Fibroblast of villous mesenchyme (primary cell): ENCODE measurements at places on chromosomes 16 and 17. TPM values are rescaled to one million over a fixed set of nuclear protein-coding genes. Genes with fewer than 3 reads are reported as not detected.

The HSPB9 gene
- total RNA-seq = not detected in 2 replicates

The MPDU1 gene
- 70.5 and 101 TPM in 2 replicates for total RNA-seq

The ABCA6 gene
- total RNA-seq = 3.9 and 6.4 TPM in 2 replicates

The EXOC3L1 gene
- total RNA-seq = not detected in 2 replicates

DNA sequence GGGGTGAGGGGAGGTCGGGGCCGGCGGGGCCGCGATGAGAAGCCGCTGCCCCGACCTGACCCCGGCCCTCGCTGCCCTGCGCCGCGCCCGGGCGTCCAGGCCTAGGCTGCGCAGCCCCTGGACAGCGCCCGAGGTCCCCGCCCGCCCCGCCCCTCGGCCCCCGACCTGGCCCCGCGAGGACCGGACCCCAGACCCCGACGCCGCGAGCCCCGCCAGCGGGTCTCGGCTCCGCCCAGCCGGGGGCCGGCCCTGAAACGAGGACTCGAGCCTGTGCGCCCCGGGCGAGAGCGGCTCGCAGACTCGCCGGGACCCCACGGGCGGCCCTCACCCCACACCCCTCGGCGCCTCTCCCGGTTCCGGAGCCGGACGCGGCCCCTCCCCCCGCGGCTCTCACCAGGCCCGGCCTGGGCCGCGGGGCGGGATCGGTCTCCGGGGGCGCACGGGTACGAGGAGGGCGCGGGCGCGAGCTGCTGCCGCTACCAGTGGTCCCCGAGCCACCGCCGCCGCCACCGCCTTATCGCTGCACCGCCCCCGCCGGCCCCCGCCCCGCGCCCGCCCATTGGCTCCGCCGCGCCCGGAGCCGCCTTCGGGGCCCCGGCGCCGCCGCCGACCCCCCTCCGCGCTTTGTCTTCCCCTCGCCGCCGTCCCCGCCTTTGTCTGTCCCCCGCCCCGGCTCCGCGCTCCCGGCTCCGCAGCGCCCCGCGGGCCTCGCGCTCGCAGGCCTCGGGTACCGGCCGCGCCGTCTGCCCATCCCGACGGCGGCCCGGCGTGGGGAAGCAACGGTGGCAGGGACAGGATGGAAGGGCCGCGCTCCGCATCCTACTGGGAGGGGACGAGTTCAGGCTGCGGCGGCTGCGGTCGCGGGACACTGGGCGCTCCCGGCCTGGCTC, at the start of gene LIMD2:
TSS of gene LIMD2 (minus strand) at position 488 of the 890 bp plus-strand sequence. CDS start 827 bp downstream, outside the sequence.
- DNase-seq = peak; percentile 16

- DNase-seq = peak; percentile 94
Observed at GRCh38 chr17:17935321-17936271, 36.6 kb downstream of the TOM1L2 start.

- DNase-seq = no peak
Observed at GRCh38 chr16:56470666-56471065, 19.3 kb downstream of the OGFOD1 start.

DNA sequence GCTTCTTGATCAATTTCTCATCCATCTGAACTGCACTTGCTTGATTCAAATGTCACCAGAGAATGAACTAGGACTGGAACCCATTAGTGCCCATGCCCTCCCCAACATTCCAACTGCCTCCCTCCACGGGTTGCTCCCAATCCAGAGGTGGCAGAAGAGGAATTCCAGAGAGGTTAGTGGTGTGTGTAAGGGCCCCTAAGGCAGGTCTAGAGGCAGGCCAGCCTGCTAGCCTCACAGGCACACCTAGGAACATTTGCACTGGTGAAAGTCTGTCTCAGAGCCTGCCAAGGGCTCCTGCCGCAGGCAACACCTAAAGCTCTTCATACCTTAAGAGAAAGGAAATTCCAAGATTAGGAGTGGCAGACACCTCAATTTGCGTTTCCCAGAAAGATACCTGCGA, 21.2 kb upstream of the CMTM4 start:
- DNase-seq = no peak

- peak; percentile 64 for DNase-seq
Observed at GRCh38 chr17:17724307-17725010, 43.2 kb downstream of the RAI1 start.
